Ovary (tissue), 10 donors: ENCODE measurements at places on chromosomes 5 and 9. TPM values are rescaled to one million over a fixed set of nuclear protein-coding genes. Genes with fewer than 3 reads are reported as not detected.
A peak's percentile ranks its signal among the peaks of the same experiment; 100 is the strongest.

DNA sequence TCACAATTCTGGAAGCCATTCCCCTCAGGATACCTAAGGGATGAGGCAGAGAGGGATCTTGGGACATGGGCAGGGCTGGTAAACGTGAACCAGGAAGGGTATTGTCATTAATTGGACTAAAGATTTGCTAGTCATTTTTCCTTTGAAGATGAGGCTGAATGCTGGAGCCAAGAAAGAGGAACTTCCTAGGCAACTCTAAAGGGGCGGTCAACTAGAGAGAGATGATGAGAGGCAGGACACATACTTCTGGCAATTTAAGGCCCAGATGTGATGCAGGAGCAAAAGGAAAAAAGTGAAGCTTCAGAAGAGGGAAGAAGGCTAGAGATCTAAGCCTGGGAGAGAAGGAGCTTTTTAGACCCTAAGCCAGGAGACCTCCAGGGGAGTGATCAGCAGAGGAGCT, 5.6 kb downstream of the GBA2 start:
- peaks cover 18% of the 10 kb centered on the region for H3K4me1 ChIP-seq
- no peak overlapping the region for H3K4me3 ChIP-seq
- no peaks in the 10 kb centered on the region for H3K36me3 ChIP-seq
- no peak overlapping the region for H3K27ac ChIP-seq
- DNase-seq = no peak

DNA sequence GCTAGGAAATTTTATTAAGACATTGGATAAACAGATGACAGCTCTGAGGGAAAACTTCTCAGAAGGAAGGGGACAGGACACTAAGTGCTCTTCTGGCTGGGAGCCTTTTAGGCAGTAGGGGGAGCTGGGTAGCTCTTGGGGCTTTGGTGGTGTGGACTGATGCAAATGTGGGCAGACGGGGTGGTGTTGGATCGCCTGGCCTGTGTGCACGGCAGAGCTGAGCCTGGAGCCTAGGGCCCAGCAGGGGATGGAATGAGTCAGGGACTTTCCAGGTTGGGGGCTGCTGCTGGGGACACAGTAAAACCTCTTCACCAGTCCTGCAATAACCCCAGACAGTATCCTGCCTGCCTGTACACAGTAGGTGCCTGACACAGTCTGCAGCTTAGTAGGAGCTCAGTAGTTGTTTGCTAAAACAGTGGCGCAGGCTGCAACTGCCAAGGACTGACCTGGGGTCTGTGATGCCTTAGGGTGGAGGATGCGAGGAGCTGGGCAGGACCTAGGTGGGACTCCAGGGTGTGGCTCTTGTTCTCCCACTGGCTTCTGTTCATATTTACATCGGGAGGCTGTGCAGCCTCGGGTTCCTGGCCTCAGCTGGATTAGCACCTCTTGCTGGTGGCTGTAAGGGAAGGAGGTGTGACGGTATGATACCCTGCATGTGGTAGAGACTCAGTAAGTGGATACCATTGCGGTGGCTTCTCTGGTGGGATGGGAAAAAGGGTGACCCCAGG, 83.8 kb downstream of the DAB2IP start:
- H3K27ac ChIP-seq = peak overlapping the region; percentile 67
- DNase-seq = no peak
- H3K27me3 ChIP-seq = no peaks in the 10 kb centered on the region
- H3K4me3 ChIP-seq = peak overlapping the region; percentile 45

GRCh38 chr5:78627766-78628165, 20.8 kb downstream of the LHFPL2 start:
- no peaks in the 10 kb centered on the region for H3K27me3 ChIP-seq
- no peak for DNase-seq
- H3K4me3 ChIP-seq = no peak overlapping the region

TAF11L5 gene
- not detected for total RNA-seq

GRCh38 chr5:893711-894110, 1.0 kb downstream of the TRIP13 start:
- DNase-seq = no peak
- peaks cover 9% of the 10 kb centered on the region for H3K4me1 ChIP-seq
- H3K27me3 ChIP-seq = no peaks in the 10 kb centered on the region
- H3K27ac ChIP-seq = no peak overlapping the region
- no peak overlapping the region for H3K4me3 ChIP-seq

- no peak for DNase-seq
- no peak within 1 kb of the TSS for H3K27ac ChIP-seq
- H3K4me1 ChIP-seq = no peaks in the 10 kb centered on the region
These were observed at the start of gene GARNL3 for GRCh38 chr9:127264462-127265219. TSS of gene GARNL3 (plus strand) at chr9:127264774. CDS start at chr9:127264878, 104 bp downstream.

ADAMTS12 gene
- total RNA-seq = 9.8 TPM

- no peaks in the 10 kb centered on the region for H3K4me1 ChIP-seq
- H3K36me3 ChIP-seq = no peaks in the 10 kb centered on the region
- H3K27ac ChIP-seq = no peak overlapping the region
- no peak overlapping the region for H3K4me3 ChIP-seq
- DNase-seq = no peak
- no peaks in the 10 kb centered on the region for H3K27me3 ChIP-seq
These were observed 288.5 kb downstream of the MEF2C start for GRCh38 chr5:88594441-88594840.

- peaks cover 4% of the 10 kb centered on the region for H3K4me1 ChIP-seq
- DNase-seq = peak; percentile 45
These were observed 1.1 kb downstream of the SLC27A4 start for GRCh38 chr9:128341435-128341849.

GRCh38 chr5:143373076-143373475, 30.4 kb downstream of the NR3C1 start:
- H3K27me3 ChIP-seq = no peaks in the 10 kb centered on the region
- peaks cover 1% of the 10 kb centered on the region for H3K4me1 ChIP-seq
- H3K4me3 ChIP-seq = no peak overlapping the region
- no peak for DNase-seq
- H3K36me3 ChIP-seq = no peaks in the 10 kb centered on the region
